A549 treated with Hydrocortisone at 1 μM for 4 hours (cell line): ENCODE measurements at places on chromosomes 1 and 21. TPM values are rescaled to one million over a fixed set of nuclear protein-coding genes. Genes with fewer than 3 reads are reported as not detected.

The TIE1 gene
- total RNA-seq = 0.02 to 0.15 TPM in 2 of 5 replicates, not detected in the others

The LRRC38 gene
- 0.05 to 0.08 TPM in 2 of 5 replicates, not detected in the others for total RNA-seq

The AGL gene
- 2.3 to 4.7 TPM (median 3.5 TPM) in 5 replicates for total RNA-seq

The GADD45A gene
- total RNA-seq = 64.0 to 87.1 TPM (median 84.0 TPM) in 5 replicates

The PRR9 gene
- total RNA-seq = not detected in 5 replicates

The ATP5PF gene
- total RNA-seq = 211 to 245 TPM (median 221 TPM) in 5 replicates

The OR6K3 gene
- total RNA-seq = not detected in 5 replicates

The OR2T33 gene
- total RNA-seq = not detected in 5 replicates

The TINAGL1 gene
- 0.32 to 0.71 TPM (median 0.38 TPM) in 5 replicates for total RNA-seq

The MAN1C1 gene
- 0.35 to 0.77 TPM (median 0.44 TPM) in 5 replicates for total RNA-seq

The SLC44A3 gene
- total RNA-seq = 1.5 to 1.9 TPM (median 1.6 TPM) in 5 replicates

The PYHIN1 gene
- not detected in 5 replicates for total RNA-seq

The ADGRL2 gene
- total RNA-seq = 7.5 to 11.0 TPM (median 8.2 TPM) in 5 replicates

The PTPRC gene
- total RNA-seq = not detected in 5 replicates

The ARTN gene
- 0.07 to 0.46 TPM (median 0.22 TPM) in 5 replicates for total RNA-seq

The TMPRSS3 gene
- 0.10 to 0.36 TPM (median 0.22 TPM) in 5 replicates for total RNA-seq

The TEDDM1 gene
- total RNA-seq = not detected in 5 replicates

The ADAMTS4 gene
- 0.02 to 0.18 TPM in 2 of 5 replicates, not detected in the others for total RNA-seq

The ZNF670 gene
- 2.9 to 4.7 TPM (median 3.4 TPM) in 5 replicates for total RNA-seq

The CFHR2 gene
- total RNA-seq = not detected in 5 replicates

The ANGPTL3 gene
- total RNA-seq = not detected in 5 replicates

The CACNA1S gene
- 0.02 TPM in 1 of 5 replicates, not detected in the others for total RNA-seq

The GALNT2 gene
- 139 to 164 TPM (median 156 TPM) in 5 replicates for total RNA-seq

The CRP gene
- not detected in 5 replicates for total RNA-seq

The RORC gene
- total RNA-seq = 0.05 to 0.13 TPM (median 0.08 TPM) in 4 of 5 replicates, not detected in the other

The CFHR4 gene
- not detected in 5 replicates for total RNA-seq

The CD247 gene
- total RNA-seq = 0.38 to 0.83 TPM (median 0.61 TPM) in 5 replicates

The KCNK2 gene
- total RNA-seq = 0.06 to 0.12 TPM in 2 of 5 replicates, not detected in the others

The GPR37L1 gene
- total RNA-seq = 0.13 to 0.30 TPM (median 0.14 TPM) in 5 replicates

The OR2L13 gene
- not detected in 5 replicates for total RNA-seq

The WNT2B gene
- total RNA-seq = 0.13 to 0.29 TPM (median 0.23 TPM) in 5 replicates

The LY9 gene
- 0.07 to 0.17 TPM (median 0.11 TPM) in 5 replicates for total RNA-seq

The ATP6V1G3 gene
- not detected in 5 replicates for total RNA-seq

The OR2T11 gene
- not detected in 5 replicates for total RNA-seq

The ITSN1 gene
- total RNA-seq = 17.3 to 26.9 TPM (median 18.2 TPM) in 5 replicates

The CYP4X1 gene
- 0.09 TPM in 1 of 5 replicates, not detected in the others for total RNA-seq

The KIF14 gene
- 6.5 to 12.2 TPM (median 9.9 TPM) in 5 replicates for total RNA-seq

The CNIH3 gene
- 0.46 to 0.66 TPM (median 0.54 TPM) in 5 replicates for total RNA-seq

The ATP5IF1 gene
- total RNA-seq = 148 to 174 TPM (median 161 TPM) in 5 replicates

The FMO1 gene
- total RNA-seq = not detected in 5 replicates
